AG04449 (cell line): ENCODE measurements at places on chromosomes 1 and 21.

- DNase-seq = no peak
Observed at GRCh38 chr1:115647047-115647446, 5.3 kb downstream of the VANGL1 start.

GRCh38 chr1:246151796-246152434 is 355.2 kb downstream of the SMYD3 start:
- no peak for DNase-seq

GRCh38 chr1:190274721-190275120 is 202.9 kb downstream of the BRINP3 start:
- no peak for DNase-seq

- DNase-seq = peak; percentile 79
Observed at GRCh38 chr1:197464044-197464443, 196.0 kb downstream of the CRB1 start.

GRCh38 chr1:225424562-225425200 is 3.2 kb downstream of the LBR start:
- no peak for DNase-seq

GRCh38 chr1:3638027-3638426 is 11.9 kb downstream of the WRAP73 start:
- DNase-seq = no peak

GRCh38 chr1:37692834-37693175 is 489 bp downstream of the CDCA8 start:
- DNase-seq = no peak

- no peak for DNase-seq
Observed at GRCh38 chr21:35438643-35439404, 389.7 kb upstream of the RUNX1 start.

DNA sequence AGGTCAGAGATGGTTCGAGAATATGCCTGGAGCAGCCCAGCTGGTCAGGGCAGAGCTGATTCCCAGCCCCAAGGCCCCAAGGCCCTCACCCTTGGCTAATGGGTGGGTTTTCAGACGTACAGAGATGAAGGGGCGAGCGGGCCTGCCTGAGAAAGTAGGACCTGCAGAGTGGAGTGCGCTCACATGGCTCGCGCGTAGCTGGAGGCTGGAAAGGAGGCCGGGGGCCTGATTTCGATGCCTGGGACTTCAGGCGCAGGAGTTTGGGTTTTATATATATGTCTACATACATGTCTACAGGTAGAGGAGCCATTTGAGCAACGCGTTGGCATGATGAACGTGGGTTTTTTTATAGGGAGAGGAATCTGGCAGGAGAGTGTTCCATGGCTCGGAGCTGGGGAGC is 8.9 kb downstream of the COQ8A start:
- DNase-seq = no peak

- no peak for DNase-seq
Observed at GRCh38 chr1:1337793-1338147, 6.7 kb downstream of the TAS1R3 start.

- no peak for DNase-seq
Observed at GRCh38 chr1:23029337-23029736, 10.1 kb downstream of the KDM1A start.

- DNase-seq = no peak
Observed at GRCh38 chr1:67879485-67879884, 46.2 kb upstream of the GNG12 start.

DNA sequence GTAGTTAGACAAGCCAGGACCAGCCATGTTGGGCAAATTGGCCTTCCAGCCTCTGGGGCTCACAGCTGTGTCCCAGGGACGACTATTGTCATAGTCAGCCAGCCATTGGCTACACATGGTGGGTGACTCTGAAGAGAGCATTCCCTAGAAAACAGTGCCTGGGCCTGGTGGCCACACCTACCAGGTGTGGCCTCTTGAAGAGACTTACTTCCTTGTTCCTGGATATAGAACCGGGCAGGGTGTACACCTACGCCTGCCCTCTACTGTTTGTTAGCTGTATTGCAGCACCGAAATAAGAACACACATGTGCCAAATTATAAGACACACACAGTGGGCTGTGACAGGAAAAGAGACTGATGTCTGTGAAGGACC is 134.6 kb upstream of the ARHGEF16 start:
- no peak for DNase-seq

GRCh38 chr1:162389021-162389818 is 7.7 kb downstream of the C1orf226 start:
- no peak for DNase-seq

GRCh38 chr1:162250004-162250730 is 126.5 kb downstream of the SPATA46 start:
- no peak for DNase-seq

GRCh38 chr1:54950369-54951163 is 29.9 kb upstream of the TMEM61 start:
- DNase-seq = peak; percentile 63

- peak; percentile 77 for DNase-seq
Observed at GRCh38 chr1:30523055-30524020, 200.0 kb downstream of the MATN1 start.

DNA sequence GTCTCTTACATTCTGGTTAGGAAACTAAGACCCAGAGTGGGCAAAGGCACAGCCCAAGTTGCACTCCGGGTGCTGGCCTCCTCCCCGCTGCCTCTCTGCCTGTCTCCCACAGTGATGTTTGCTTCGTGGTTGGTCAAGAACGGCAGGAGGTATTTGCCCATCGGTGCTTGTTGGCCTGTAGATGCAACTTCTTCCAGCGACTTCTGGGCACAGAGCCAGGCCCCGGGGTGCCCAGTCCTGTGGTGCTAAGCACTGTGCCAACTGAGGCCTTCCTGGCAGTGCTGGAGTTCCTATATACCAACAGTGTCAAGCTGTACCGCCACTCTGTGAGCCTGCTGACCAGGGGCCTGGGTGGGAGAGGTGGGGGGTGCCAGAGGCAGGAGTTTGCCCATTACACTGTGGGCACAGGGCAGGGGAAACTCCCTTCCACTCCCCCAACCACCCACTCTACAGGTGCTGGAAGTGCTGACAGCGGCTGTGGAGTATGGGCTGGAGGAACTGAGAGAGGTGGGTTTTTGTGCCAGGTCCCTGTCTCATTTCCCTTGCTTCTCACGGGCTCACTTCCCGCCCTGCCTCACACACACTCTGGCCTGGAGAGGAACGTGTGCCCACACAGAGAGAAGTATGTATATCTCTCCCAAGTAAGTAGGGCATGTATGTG is 1.9 kb downstream of the BTBD19 start:
- no peak for DNase-seq

DNA sequence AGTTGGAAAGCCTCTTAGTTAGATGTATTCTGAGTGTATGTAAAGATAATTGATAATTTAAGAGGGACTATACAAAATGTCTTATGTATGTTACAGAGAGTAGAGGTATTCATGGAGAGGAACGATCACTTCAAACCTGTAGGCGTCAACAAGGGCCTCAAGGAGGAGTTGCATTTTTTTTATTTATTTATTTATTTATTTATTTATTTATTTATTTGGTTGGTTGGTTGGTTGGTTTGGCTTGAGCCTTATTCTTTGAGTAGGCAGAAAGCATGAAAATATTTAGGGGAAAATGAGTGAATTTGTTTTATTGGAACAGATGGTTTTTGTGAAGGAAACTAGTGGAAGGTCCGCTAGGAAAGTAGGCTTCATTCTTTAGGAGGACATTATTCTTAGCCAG is 8.5 kb downstream of the ANGPTL1 start:
- no peak for DNase-seq

GRCh38 chr1:10867914-10868598 is 71.6 kb upstream of the CASZ1 start:
- no peak for DNase-seq

- no peak for DNase-seq
Observed at GRCh38 chr1:190837888-190838287, 360.2 kb upstream of the BRINP3 start.

- no peak for DNase-seq
Observed at GRCh38 chr21:46355161-46356004, 31.4 kb downstream of the PCNT start.

GRCh38 chr21:25459365-25459764 is 147.9 kb downstream of the MRPL39 start:
- no peak for DNase-seq

- no peak for DNase-seq
Observed at GRCh38 chr1:18946550-18947381, 9.7 kb downstream of the IFFO2 start.

GRCh38 chr1:15207031-15207828 is 39.8 kb upstream of the FHAD1 start:
- no peak for DNase-seq

GRCh38 chr1:204904228-204904810 is 33.7 kb downstream of the NFASC start:
- no peak for DNase-seq

DNA sequence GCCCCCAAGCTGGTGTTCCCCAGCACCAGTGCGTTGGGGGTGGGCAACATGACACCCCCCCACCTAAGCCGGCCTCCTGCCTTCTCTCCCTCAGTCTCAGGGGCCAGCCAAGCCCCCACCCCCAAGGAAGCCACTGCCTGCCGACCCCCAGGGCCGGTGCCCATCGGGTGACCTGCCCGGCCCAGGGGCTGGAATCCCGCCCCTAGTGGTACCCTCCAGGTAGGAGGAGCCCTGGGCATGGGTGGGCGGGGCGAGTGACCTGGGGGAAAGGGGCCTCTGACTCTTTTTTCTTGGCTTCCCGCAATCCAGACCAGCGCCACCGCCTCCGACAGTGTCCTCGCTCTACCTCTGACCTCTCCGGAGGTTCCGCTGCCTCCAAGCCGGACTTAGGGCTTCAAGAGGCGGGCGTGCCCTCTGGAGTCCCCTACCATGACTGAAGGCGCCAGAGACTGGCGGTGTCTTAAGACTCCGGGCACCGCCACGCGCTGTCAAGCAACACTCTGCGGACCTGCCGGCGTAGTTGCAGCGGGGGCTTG is 1.3 kb upstream of the EFNA4 start:
- no peak for DNase-seq

- DNase-seq = no peak
Observed at GRCh38 chr1:229434641-229435051, 752 bp upstream of the ACTA1 start.
